ENCODE measurements at places on chromosomes 5 and 9. TPM values are rescaled to one million over a fixed set of nuclear protein-coding genes. Genes with fewer than 3 reads are reported as not detected.

The CDC25C gene
- 1.9 TPM for polyA plus RNA-seq

The GRM6 gene
- 0.02 TPM for polyA plus RNA-seq

The MARCOL gene
- polyA plus RNA-seq, result not detected

The CDC42SE2 gene
- polyA plus RNA-seq, result 60.6 TPM

The PAEP gene
- 1.8 TPM for polyA plus RNA-seq

The GMCL2 gene
- under 0.01 TPM for polyA plus RNA-seq

The BHMT2 gene
- polyA plus RNA-seq, result 1.0 TPM

The C5orf52 gene
- polyA plus RNA-seq, result not detected

The IFNA21 gene
- 0.02 TPM for polyA plus RNA-seq

The GABRP gene
- polyA plus RNA-seq, result 8.2 TPM

The CERT1 gene
- polyA plus RNA-seq, result 27.1 TPM

The IFNB1 gene
- 0.11 TPM for polyA plus RNA-seq

The FAM78A gene
- 28.2 TPM for polyA plus RNA-seq

The FOXD4L4 gene
- polyA plus RNA-seq, result 0.09 TPM

The ZNF366 gene
- polyA plus RNA-seq, result 0.59 TPM

The IL12B gene
- 0.16 TPM for polyA plus RNA-seq

The SLC36A3 gene
- polyA plus RNA-seq, result under 0.01 TPM

The LCN15 gene
- polyA plus RNA-seq, result 0.43 TPM

The ORM1 gene
- 3.4 TPM for polyA plus RNA-seq

The TXNDC8 gene
- 0.02 TPM for polyA plus RNA-seq

The LCN10 gene
- 12.5 TPM for polyA plus RNA-seq

The SLIT3 gene
- polyA plus RNA-seq, result 9.2 TPM

The MTX3 gene
- polyA plus RNA-seq, result 10.6 TPM

The TLX3 gene
- polyA plus RNA-seq, result 0.05 TPM

The POLR3G gene
- 1.7 TPM for polyA plus RNA-seq

The PLAC8L1 gene
- polyA plus RNA-seq, result 1.5 TPM

The STPG3 gene
- 0.43 TPM for polyA plus RNA-seq

The APBA1 gene
- polyA plus RNA-seq, result 0.80 TPM

The ADAMTS19 gene
- 0.09 TPM for polyA plus RNA-seq

The CERCAM gene
- polyA plus RNA-seq, result 3.1 TPM

The CAMK4 gene
- 30.7 TPM for polyA plus RNA-seq

The LHX3 gene
- 0.23 TPM for polyA plus RNA-seq

The RASGEF1C gene
- 0.11 TPM for polyA plus RNA-seq

The PCDHB14 gene
- polyA plus RNA-seq, result 0.87 TPM

The EGR1 gene
- polyA plus RNA-seq, result 56.3 TPM

The PNPLA7 gene
- 11.5 TPM for polyA plus RNA-seq

The UBQLN1 gene
- polyA plus RNA-seq, result 52.0 TPM

The POC5 gene
- polyA plus RNA-seq, result 18.9 TPM

The CKMT2 gene
- 1.7 TPM for polyA plus RNA-seq

The TTC16 gene
- polyA plus RNA-seq, result 0.18 TPM

The TLR4 gene
- polyA plus RNA-seq, result 4.7 TPM

All from thymus (tissue), 14 donors.